Substantia nigra (tissue), 51 donors: ENCODE measurements at places on chromosomes 2 and 18.

- DNase-seq = no peak
Observed at GRCh38 chr2:79375817-79376216, 137.0 kb upstream of the CTNNA2 start.

GRCh38 chr2:49236316-49236715 lies 82.0 kb upstream of the FSHR start:
- DNase-seq = no peak

GRCh38 chr2:239932881-239933735 lies 92.0 kb downstream of the NDUFA10 start:
- DNase-seq = no peak

DNA sequence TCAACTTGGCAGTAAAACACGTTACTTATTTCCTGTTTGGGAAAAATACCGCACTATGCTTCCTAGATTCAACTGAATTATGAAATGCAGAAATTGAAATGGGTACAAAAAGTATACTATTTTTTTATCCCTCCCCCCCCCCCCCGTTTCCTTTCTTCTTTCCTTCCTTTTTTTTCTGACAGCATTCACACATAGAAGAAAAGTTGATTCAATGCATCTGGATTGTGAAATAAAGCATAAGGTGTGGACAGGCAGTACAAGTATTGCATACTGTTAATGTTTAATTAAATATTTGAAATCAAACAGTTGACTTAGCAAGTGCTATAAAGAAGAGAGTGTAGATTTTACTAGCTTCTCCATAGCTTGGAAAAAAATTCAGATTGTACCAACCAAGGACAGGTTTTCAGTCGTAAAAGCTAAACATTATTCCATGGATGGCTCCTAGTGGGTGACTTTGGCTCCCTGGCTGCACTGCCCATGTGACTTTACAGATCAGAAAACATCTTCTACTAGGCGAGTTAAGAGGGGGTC lies 21.6 kb upstream of the AGFG1 start:
- no peak for DNase-seq

- DNase-seq = no peak
Observed at GRCh38 chr2:241545106-241545505, 13.4 kb upstream of the BOK start.

GRCh38 chr2:240893363-240893844 lies 2.6 kb downstream of the MAB21L4 start:
- peak; percentile 61 for DNase-seq

- no peak for DNase-seq
Observed at GRCh38 chr18:74937291-74937690, 271.6 kb downstream of the PTGR3 start.

- DNase-seq = no peak
Observed at GRCh38 chr2:9212010-9212635, 5.5 kb downstream of the ASAP2 start.

DNA sequence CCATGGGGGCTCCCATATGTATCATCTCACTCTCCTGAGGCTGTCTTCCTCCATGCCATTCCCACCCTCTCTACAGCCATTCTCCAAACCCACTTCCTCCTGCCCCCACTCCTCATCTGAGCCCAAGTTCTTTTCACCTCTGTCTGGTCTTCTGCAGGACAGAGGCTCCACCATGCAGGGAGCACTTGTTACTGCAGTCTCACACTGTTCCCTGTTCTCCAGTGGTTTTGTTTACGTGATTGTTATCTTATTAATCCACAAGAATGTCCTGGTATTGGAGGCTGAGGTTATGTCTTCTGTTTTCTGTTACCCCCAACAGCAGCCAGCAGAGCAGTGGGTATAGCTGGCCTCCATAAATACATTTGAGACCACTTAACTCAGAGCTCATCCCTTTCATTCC lies 51.4 kb downstream of the PAX8 start:
- no peak for DNase-seq

- DNase-seq = no peak
Observed at GRCh38 chr2:24016376-24016761, 6.5 kb downstream of the MFSD2B start.

DNA sequence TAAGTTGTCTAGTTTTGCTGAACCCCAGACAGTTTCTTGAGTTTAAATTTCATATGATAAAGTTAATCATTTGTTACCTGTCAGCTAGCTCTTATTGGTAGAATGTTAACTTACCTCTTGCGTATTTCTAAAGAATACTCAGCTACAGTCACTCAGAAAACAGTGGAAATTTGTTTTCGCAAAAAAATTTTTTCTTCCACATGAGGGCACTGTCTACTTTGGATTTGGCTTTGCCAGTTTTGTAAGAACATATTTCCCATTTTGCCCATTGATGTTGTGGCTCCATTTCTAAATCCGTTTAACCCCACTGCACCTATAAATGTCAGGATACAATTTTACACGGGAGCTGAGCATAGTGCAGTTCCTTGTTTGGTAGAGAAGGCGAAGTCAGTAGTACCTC lies 19.1 kb upstream of the GCFC2 start:
- DNase-seq = no peak

DNA sequence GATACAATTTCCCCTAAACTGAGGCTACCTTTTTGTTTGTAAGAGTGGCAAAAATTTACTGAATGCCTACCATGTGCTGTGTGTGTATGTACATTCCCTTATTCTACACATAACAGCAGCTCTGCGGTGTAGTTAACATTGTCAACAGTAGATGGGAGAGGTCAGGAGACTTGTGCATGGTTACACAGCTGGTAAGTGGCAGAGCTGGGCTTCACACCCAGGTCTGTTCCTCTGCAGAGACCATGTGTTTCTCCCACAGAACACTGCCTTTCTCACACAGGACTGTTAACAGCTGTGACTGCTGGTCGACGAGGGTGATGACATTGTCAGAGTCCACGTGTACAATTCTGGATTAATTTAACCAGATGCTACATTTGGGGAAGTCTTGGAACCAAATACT lies 49.1 kb downstream of the EML6 start:
- DNase-seq = no peak

DNA sequence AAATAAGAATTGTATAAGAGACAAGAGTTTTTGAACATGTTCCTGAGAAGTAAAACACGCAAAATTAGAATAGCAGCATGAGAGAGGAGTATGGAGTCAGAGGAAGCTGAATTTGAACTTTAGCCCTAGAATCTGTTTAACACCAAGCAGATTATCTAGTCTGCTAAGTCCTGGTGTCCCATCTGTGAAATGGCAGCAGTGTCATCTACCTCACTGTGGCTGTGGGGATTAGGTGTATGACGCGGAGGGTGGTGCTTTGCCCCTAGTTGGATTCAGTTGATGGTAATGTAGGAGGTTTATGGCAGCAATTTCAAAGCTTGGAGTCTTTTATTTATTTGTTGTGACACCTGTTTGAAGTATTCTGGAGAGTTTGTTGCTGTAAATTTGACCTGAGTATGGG lies 79.2 kb downstream of the ZNF532 start:
- DNase-seq = no peak

DNA sequence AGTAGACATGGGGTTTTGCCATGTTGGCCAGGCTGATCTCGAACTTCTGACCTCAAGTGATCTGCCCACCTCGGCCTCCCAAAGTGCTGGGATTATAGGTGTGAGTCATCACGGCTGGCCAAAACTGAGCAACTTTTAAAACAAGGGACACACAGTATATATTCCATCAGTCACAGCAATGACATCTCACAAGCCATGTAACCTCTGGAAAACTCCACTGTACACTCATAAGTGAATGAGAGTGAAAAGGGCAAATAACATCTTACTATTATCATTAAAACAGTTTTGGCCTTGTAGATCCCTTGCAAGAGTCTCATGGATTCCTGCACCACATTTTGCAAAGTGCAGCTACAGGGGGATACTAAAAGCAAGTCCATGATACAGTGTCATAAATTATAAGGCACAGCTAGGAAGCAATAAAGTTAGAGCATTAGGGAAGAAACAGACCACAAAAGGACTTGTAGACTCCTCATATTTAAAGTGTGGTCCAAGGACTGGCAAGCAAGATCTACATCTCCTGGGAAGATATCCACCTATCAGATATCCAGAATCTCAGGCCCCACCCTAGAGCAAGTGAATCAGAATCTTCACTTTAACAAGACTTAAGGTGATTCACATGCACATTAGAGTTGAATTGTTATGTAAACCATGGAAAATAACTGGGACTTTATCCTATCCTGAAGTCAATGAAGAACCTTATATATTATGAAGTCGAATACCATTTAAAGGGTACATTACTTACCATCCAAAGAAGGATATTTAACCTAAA lies 5.7 kb downstream of the SMC6 start:
- DNase-seq = no peak

DNA sequence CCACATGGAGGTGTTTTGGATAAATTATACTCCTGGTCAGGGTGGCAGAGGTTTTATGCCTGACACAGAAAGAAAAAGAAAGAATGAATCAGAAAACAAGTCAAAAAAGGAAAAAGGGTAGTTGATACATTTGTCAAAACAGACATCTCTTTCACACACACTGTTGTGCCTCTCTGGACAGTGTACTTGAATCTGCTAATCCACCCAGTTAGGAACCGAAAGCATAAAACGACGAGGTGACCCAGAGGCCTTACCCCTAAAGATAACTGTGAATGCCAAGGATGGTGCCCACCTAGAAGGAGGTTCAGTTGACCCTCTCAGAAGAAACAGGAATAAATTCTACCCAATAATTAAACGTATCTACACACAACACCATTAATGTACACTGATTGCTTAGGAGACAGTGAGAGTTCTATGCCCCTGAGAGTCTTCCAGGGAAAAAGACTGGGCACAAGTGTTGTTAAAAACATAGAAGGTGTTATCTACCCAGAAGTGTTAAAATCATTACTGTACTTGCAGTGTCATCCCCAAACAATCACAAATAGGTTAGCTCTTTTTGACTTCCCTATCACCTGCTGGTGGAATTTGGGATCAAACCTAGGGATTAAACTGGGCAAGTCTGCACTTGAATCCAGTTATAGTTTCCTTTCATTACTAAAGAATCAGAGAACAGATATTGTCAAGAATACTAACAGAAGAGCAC lies 123.2 kb upstream of the DNAJC10 start:
- DNase-seq = no peak

GRCh38 chr2:54482715-54483114 lies 26.6 kb downstream of the SPTBN1 start:
- DNase-seq = no peak

- DNase-seq = no peak
Observed at GRCh38 chr2:106642679-106643078, 155.5 kb downstream of the CD8B2 start.

DNA sequence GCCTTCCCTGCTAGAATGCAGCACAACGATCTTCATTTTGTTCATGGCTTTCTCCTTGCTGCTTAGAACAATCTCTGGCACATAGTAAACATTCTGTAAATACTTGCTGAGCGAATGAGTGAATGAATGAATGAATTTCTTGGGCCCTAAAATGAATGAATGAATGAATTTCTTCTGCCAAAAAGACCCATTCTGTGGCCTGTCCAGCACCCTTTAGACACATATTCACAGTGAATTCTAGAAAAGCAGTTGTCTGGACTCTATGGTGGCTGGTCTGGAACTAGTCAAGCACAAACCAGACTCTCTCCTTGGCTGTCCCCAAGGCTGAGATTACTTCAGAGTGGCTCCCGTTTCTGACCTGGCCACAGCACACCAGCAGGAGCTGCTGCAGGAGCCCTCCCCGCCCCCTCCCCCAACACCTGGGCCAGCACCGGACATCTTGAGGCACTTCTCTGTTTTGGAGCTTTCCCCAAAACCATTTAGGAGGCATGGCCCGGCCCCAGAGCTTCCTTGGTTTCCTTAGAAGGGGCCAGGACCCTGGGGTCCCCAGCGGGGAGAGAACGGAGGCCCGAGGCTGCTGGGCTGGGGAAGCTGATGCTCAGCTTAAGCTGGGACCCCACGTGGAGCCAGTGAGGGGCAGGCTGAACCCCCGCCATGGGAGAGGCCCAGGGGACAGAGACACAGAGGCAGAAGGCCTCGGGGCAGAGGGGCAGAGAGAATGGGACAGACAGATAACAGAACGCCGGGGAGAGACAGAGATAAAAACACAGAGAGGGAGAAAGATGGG lies 159.0 kb downstream of the ZFP36L2 start:
- no peak for DNase-seq

DNA sequence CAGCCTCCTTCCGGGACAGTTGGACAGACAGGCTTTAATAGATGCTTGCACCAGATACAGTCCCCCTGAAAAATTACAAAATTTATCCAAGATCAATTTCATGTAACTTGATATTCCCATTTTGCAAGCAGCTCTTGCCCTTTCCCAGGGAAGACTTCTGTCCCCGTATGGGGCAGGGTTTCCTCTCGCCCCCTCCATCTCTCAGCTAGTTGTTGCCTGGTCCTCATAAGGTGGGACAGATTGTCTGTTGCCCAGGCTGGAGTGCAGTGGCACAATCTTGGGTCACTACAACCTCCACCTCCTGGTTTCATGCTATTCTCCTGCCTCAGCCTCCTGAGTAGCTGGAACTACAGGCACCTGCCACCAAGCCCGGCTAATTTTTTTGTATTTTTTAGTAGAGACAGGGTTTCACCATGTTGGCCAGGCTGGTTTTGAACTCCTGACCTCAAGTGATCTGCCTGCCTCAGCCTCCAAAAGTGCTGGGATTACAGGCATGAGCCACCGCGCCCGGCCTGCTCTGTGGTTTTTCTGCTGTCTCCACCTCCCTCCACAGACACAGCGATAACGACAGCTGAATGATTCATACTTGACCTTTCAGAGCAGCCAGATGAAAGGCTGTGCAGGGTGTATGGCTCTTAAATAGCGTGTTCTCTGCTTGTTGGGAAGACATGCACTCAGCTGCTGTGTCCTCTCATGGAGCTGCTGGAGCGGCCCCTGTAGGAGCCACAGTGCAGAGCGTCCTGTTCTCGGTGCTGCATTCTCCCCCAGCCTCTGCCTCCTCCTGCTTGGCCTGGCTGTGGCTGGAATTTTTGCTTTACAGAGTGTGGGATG lies 61.4 kb downstream of the TTC39C start:
- DNase-seq = no peak

DNA sequence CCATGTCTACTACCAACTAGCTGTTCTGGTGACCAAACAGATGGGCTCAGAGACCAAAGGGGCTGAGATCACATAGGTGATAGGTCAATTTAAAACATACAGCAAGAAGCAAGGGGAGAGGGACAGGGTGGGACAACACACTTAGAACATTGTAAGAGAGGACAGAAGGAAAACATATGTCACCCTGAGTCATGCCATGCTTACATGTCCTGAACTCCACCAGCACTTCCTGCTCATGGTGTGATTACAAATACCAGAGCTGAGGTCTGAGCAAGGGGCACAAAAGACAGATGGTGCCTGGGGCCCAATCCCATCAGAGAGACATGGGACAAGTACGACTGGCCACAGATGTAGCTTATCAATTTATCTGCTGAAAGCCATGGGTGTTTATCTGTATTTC lies 28.7 kb upstream of the GALNT14 start:
- DNase-seq = no peak

GRCh38 chr2:39568116-39568515 lies 97.6 kb upstream of the TMEM178A start:
- no peak for DNase-seq
